NCI-H1092 (cell line): ENCODE measurements at places on chromosomes 16 and 17.

DNA sequence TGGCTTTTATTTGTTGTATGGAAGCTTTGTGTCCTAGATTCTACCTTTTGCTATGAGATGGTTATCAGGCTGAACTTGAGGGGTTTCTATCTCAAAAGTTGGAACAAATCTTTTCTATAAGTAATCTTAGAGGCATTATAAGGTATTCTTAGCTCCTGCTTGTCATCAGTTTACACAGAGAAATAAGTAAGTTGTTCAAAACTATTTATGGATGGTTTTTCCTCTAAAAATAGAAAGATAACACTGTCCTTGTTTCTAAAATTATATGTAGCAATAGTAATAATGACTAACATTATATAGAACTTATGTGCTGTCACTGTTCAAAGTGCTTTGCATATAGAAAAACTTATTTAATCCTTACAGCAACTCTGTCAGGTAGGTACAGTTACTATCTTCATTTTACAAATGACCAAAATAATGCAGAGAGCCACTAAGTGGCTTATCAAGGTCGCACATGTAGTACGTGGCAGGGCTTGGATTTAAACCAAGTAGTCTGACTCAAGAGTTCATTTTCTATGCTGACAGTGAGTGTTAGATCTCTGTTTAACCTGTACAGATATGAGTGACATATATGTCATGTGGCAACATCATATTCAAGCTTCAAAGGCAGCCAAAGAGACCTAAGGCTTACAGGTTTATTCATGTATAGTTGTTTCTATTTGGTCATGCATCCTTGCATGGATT is 59.0 kb downstream of the PHKB start:
- DNase-seq = no peak

DNA sequence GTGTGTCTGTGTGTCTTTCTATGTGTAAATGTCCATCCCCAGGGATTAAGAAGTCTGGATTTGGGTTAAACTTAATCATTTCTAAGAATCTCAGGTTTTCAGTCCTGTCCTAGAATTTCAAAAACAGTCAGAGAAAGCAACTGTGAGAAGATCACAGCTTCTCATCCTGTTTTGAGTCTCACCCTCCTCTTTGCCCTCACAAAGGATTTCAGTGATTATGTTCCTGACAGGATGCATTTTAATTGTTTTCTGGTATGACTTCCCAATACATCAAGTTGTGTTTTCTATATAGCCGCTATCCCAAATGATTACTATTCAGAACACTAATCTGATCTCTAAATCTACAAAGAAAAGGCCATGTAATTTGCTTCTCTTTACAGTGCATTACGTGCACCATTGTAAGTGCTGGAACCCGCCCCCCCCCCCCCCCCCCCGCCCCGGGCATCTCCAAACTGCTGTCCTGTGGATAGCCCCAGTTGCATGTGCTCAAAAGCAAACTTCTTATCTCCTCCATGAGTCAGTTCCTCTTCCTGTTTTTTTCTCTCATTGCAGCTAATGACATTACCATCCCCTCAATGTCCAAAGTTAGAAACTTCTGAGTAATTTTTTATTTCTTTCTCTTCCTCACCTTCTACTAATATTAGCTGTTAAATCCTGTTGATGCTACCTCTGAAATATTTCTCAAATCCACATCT is 73.9 kb downstream of the CDH13 start:
- no peak for DNase-seq

GRCh38 chr16:55835581-55835980 is 2.7 kb upstream of the CES1 start:
- DNase-seq = no peak

- no peak for DNase-seq
Observed at GRCh38 chr17:49554694-49555494, 20.8 kb upstream of the NXPH3 start.

DNA sequence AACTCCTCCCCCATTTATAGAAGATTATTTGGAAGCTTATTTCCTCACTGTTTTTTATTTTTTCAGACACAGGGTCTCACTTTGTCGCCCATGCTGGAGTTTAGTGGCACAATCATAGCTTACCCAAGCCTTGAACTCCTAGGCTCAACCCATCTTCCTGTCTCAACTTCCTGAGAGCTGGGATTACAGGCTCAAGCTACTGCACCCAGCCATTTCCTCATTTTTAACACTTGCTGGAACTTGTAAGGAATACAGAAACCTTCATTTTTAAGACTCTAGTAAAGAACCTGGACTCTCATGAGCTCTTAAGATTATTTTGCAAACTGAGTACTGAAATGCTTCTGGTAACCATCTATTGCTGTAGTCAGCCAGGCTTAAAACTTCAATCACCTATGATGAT is 29.9 kb downstream of the KANSL1 start:
- no peak for DNase-seq

GRCh38 chr17:38703742-38704605 is 1.1 kb upstream of the MLLT6 start:
- DNase-seq = peak; percentile 72

GRCh38 chr17:38579934-38580333 is 25.8 kb downstream of the SRCIN1 start:
- peak; percentile 98 for DNase-seq

DNA sequence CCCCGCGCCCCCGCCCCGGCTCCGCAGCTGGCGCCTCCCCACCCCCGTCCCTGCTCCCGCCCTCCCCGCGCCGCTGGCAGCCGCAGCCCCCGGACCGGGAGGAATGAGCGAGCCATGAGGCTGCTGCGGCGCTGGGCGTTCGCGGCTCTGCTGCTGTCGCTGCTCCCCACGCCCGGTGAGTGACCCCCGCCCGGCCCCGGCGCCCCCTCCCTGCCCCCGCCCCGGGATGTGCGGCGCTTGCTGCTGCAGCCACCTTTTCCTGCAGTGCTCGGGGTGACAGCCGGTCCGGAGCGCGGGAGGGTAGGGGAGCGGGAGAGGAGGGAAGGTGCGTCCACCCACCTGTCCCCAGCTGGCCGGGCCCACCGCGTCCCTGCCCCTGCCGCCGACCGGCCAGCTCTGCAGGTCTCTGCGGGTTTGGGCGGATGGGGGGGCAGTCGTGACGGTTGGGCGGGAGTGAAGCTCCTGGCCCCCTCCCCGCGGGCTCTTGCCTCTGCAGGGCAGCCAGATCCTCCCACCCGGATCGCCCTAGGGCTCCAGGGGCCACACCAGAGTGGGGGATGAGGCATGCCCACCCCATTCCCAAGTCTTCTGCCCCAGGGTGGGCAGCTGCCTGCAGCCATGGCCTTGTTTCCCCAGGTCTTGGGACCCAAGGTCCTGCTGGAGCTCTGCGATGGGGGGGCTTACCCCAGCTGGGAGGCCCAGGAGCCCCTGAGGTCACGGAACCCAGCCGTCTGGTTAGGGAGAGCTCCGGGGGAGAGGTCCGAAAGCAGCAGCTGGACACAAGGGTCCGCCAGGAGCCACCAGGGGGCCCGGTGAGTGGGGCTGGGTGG is 513 bp downstream of the ADAM11 start:
- no peak for DNase-seq
